ENCODE measurements at places on chromosomes 1 and 21. TPM values are rescaled to one million over a fixed set of nuclear protein-coding genes. Genes with fewer than 3 reads are reported as not detected.

DNA sequence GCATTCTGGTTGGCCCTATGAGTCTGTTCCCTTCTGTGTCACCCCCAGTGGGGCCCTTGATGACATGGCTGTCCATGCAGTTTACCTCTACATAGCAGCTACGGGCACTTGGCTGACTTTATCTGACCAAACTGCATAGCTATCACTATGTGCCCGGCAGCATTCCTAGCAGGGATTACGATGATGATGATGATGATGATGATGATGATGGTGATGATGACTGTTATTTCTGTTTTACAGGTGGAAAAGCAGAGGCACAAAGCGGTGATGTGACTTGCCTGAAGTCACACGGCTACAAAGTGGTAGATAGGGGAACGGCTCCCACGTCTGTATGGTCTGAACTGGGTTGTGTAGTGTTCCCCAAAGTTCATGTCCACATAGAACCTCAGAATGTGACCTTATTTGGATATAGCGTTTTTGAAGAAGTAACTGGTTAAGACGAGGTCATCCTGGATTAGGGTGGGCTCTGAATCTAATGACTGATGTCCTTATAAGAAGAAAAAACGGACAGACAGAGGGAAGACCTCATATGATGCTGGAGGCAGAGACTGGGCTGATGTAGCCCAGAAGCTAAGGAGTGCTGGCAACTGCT lies 57.6 kb downstream of the RUNX1 start:
- DNase-seq, result no peak

- DNase-seq, result no peak
Measured at GRCh38 chr1:97649591-97649990, 271.2 kb downstream of the DPYD start.

DNA sequence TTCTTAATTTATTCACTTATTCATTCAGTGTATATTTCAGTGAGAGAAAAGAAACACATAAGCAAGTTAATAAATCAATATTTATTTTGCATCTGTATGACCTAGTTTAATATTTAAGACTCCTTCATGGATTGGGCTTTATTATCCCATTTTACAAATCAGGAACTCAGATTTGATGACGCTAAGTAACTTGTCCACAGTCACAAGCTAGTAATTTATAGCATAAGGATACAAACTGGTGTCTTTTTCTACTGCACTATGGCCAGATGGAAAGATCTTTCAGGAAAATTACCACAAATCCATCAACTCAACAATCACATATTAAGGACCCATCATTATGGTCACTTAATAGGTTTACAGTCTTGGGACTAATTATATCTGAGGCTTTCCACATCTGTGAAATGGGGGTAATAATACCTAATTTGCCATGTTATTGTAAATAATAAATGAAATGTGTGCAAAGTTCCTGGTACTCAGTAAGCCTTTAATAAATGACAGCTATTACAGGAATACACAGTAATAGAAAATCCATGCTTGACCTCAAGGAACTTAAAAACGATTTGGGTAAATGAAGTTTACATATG lies 13.3 kb downstream of the CDKN2C start:
- DNase-seq, result no peak

DNA sequence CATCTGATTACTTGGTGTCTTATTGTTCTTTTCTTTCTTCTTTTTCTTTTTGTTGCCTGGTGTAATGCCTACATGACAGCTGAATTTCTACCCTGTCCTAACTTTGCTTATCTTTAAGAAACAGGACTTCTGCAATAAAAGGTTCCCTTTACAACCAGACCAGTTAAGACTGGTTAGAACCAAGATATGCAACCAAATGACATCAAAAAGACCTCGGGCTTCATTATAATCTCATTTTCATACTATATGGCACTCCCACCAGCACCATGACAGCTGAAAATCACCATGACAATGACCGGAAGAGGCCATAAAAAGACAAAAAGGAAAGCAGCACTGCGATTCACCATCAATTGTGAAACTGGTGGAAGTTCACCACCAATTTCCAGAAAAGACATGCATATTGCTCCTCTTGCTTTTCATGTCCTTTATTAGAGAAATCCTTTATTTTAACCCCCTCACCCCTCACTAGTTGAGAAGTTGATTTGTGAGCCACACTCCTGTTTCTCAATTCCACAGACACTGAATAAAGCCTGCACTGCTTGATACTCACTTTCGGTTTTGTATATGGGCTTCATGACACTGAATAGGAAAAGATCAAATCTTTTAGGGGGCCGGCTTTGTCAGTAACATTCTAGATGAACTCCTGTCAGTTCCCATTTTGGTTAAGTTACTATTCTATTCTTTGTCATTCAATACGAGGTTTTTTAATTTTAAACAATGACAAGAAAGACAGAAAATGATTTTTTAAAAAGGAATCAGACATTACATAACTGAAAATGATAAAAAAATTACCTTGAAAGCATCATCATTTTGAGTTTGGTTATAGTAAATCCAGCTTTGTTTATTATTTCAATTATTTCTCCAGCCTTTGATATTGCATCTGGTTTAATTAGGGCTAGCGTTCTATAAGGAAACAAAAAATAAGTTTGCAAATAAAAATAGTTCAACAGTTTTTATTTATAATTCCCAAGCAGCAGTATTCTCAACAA lies 58.1 kb downstream of the NME7 start:
- no peak for DNase-seq

DNA sequence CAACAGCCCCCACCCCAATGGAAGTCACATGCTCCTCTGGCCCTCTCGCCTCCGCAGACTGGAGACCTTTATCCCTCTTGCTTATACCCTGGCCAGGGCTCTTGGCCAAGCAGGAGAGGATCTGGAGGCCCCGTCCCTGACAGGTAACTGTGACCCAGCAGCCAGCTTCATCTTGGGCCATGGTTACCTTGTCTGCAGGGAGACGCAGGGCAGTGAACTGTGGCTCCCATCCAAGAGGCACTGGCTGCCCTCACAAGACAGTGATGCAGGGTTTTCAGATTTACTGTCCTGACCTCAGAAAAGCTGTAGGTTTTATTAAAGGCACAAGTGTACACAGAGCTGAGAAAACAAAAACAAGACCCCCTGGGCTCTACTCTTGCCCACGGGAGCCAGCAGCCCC lies 96.7 kb upstream of the KLHDC7A start:
- no peak for DNase-seq

GRCh38 chr1:156928043-156928602 lies 7.7 kb downstream of the LRRC71 start:
- no peak for DNase-seq

DNA sequence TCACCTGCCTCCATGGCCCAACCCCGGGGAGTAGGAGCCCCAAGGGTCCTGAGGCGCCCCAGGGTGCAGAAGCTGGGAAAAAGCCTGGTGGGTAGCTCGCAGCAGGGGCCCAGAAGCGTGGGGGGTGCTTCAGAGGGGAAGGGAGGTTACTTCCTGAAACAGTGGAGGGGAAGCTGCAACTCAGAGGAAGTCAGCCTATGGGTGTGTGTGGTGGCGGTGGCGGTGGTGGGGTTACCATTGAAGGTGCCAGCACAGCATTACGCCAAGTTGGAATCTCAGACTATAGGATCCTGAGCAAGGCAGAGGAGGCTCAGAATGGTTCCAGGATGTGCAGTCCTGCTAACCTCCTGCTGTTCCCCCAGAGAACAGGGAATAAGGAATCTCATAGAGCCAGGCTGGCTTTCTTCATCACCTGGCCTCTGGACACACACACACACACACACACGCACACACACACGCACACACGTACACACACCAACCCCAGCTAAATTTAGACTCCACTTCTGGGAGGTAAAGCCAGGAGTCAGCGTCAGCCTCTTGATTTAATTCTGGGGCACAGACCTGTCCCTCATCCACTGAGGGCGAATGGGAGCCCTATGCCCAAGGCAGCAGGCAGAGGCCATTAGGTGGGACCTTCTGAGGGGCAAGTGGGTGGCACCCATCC lies 1.3 kb downstream of the DENND4B start:
- no peak for DNase-seq

GRCh38 chr1:150210091-150210490 lies 25.8 kb downstream of the ANP32E start:
- DNase-seq, result no peak

GRCh38 chr1:90952906-90953305 lies 68.9 kb downstream of the ZNF644 start:
- no peak for DNase-seq

DNA sequence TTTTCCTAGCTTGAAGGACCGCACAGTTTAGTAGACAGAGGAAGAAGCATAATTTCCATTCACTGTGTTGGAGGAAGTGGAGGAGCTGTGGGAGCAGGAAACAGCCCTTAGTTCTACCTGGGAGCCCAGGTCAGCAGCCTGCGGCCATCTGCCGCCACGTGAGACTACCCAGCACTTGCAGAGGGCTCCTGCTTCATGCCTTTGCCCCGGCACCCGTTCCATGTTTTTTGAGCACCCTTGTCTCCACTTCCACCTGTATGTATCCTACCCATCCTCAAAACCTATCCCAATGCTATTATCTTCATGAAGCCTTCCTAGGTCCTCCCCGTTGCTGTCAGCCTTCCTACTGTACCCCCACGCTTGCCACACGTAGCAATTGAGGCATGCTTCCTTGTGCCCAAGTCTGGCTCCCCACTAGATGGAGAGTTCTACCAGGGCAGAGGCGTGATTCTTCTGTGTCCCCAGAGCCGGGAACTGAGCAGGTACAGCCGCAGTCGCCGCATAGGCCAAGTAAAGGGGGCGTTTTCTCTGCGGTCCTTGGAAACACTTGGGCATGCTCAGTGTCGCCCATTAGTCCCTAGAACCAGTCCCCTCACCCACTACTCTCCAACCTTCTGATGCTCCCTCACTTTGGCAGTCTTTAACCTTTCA lies 1.9 kb downstream of the SLC6A9 start:
- DNase-seq, result no peak

- peak; percentile 98 for DNase-seq
Measured at GRCh38 chr1:53145942-53146708, 3.7 kb upstream of the SLC1A7 start.

DNA sequence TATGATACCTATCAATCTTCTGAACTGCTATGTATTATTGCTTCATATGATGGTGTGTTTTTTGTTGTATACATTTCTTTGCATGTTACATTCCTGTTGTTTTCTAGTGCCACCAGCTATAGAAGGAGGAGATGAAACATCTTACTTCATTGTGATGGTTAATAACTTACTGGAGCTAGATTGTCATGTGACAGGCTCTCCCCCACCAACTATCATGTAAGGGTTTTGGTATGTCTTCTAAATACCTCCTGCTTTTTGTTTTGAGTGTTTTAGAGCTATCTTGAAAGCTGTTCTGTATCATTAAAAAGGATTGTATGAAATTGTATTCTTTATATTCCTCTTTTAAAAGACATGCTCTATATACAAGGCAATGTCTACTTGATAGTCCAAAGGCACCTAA lies 282.7 kb downstream of the HMCN1 start:
- DNase-seq, result no peak

- no peak for DNase-seq
Measured at GRCh38 chr21:27796106-27796505, 829.2 kb upstream of the ADAMTS5 start.

CLDN19 gene
- total RNA-seq, result not detected

ITSN1 gene
- total RNA-seq, result 10.5 TPM

S100A8 gene
- not detected for total RNA-seq

PTGS2 gene
- total RNA-seq, result 1.1 TPM

TNFRSF4 gene
- not detected for total RNA-seq
